ENCODE measurements at places on chromosomes 5 and 9. TPM values are rescaled to one million over a fixed set of nuclear protein-coding genes. Genes with fewer than 3 reads are reported as not detected.
A peak's percentile ranks its signal among the peaks of the same experiment; 100 is the strongest.

Gene DDX4
- total RNA-seq: not detected

Gene SMC2
- total RNA-seq: 9.5 TPM

Gene LCN1
- not detected for total RNA-seq

Gene PTGR1
- total RNA-seq: 43.5 TPM

Gene RABL6
- total RNA-seq: 46.9 TPM

Gene NEUROG1
- total RNA-seq: not detected

DNA sequence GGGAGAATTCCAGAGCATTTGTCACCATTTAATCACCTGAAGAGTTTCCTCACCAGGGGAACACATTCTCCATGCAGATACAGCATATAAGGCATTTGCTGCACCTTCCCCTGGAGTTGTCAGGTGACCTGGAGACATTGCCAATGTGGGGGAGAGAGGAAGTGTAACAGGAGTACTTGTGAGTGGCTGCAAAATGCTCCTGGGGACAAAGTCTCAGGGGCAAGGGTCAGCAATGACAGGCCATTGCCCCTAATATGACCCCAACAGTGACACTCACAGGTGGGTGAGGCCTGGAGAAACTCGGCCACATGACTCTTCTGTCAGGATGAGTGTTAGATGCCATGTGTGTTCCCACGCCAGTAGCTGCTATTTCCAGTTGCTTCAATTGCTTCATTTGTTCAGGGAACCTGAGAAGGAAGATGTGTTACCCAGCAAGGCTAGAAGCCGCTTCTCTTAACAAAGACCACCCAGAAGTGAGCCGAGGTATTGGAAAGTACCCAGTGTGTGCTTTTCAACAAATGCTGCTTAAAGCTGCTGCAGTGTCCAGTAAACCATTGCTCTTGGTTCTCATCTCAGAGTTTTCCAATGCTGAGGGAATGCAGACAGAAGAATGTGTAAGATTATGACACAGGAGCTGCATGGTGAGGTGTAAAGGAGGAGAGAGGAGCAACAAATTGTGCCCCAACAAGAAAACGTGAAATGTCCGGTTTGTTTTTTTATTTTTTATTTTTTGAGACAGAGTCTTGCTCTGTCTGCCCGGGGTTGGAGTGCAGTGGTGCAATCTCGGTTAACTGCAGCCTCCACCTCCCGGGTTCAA lies 128.2 kb upstream of the SLC44A1 start:
- no peak for DNase-seq

GRCh38 chr9:15967068-15967467 lies 414.2 kb downstream of the CCDC171 start:
- no peak for DNase-seq

DNA sequence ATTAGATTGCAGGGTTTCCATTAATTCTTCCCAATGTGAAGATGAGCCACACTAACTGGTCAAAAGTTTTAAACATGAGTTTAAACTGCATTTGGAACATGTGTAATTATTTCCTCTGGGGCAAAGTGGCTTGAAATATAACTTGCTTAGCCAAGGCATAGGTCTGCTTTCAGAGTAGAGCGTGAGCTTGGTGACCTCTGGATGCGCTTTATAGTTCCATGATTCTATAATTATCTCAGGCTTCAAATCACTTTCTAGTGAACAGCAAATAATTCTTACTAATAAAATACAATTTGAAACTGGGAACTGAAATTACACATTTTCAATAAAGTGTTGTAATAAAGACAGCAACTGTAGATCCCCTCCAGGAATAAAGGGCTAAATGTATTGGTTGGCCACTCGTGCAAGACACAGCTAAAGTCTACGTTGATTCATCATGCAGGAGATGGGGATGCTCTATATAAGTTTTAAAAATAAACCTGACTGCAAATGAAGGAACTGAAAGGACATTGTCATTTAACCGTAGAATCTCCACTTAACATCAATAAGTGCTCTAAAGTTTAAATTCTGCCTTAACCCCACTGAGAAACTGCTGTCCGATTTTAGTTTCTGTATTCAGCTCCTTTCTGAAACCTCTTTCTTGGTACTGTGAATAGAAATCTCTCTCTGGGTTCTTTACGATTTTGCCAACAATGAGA lies 460.0 kb downstream of the PSAT1 start:
- DNase-seq: no peak

- no peak for DNase-seq
These were observed 199.5 kb upstream of the CLINT1 start for GRCh38 chr5:158058208-158059120.

GRCh38 chr5:107518616-107519015 lies 152.1 kb downstream of the EFNA5 start:
- no peak for DNase-seq

DNA sequence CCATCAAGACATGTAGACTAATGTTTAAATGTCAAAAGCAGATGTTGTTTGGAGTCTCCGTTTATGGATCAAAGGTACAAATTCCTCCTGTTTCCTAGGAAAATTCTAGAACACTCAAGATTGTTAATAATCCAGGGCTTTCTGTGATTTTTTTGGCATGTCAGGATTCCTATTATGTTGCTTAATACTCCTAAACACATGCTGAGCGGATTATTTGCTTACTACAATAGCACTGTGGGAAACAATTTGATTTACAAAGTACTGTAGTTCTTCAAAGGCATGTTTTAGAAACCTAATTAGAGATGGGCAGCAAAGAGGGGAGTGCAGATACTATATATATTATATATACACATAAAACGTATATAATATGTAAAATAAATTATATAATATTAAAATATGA lies 19.0 kb upstream of the SCAMP1 start:
- no peak for DNase-seq

- peak; percentile 15 for DNase-seq
These were observed 64.6 kb upstream of the FCN1 start for GRCh38 chr9:134982311-134982710.

GRCh38 chr5:151577566-151577965 lies 13.6 kb downstream of the FAT2 start:
- no peak for DNase-seq

- no peak for DNase-seq
These were observed 28.2 kb upstream of the NCS1 start for GRCh38 chr9:130143958-130144366.

GRCh38 chr5:33524476-33524875 lies 83.7 kb downstream of the TARS1 start:
- DNase-seq: no peak

DNA sequence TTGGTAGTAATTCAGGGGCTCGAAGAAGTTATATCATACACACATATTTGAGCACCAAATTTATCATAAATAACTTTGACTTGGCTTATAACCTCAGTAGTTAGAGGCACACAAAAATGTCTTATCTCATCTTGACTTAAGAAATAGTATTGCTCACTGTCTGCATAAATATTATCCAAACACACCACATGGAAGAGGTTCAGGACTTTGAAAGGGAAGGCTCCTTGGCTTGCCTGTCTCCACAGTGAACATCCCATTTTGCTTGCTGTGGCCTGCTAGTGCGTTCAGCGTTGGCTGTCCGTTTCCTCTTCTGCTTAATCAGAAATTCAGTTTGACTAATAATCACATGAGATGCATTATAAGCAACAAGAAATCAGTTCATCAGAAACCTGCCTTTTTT lies 13.9 kb downstream of the GRXCR2 start:
- no peak for DNase-seq

DNA sequence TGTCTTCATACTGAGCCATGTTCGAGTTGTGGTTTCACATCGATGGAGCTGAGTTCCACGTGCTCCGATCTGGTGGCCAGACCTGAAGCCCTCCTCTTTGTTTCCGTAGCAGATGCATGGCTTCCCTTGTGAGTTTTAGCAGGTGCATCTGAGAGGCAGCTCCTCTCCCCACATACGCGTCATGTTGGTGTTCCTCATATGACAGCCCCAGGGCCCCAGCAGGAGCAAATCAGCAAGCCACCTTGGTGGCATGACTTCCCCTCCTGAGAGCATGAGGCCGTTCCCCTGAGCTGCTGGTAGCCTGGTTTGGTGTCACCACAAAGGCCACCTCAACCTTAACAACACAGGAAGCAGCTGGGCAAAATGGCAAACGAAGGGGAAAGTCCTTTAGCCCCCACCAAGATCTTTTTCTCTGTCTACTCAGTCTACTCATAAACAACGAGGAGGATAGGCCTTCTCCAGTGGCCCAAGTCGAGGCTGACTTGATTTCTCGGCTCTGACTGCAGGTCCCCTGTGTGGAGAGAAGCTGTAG lies 5.9 kb downstream of the CYFIP2 start:
- no peak for DNase-seq

GRCh38 chr5:95907740-95908706 lies 53.6 kb downstream of the ELL2 start:
- no peak for DNase-seq

DNA sequence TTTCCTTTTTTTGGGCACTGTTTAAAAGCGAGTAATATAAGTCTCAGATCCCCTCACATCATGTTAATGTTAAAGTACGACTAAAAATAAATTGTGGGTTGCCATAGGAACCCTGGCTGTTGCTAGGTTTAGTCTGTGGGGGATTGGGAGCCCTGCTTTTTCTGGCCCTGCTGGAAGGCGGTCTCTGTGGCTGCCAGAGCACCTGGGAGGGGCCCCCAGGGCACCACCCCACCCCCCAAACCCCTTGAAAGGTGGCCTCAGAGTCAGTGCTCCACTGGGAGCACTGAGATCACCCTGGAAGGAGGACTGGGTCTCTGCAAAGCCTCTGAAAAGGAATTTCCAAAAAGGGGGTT lies 66.2 kb upstream of the NEURL1B start:
- no peak for DNase-seq

- no peak for DNase-seq
These were observed 20.9 kb upstream of the ADAM19 start for GRCh38 chr5:157596487-157596886.

GRCh38 chr9:107118863-107119624 lies 164.0 kb upstream of the RAD23B start:
- no peak for DNase-seq

DNA sequence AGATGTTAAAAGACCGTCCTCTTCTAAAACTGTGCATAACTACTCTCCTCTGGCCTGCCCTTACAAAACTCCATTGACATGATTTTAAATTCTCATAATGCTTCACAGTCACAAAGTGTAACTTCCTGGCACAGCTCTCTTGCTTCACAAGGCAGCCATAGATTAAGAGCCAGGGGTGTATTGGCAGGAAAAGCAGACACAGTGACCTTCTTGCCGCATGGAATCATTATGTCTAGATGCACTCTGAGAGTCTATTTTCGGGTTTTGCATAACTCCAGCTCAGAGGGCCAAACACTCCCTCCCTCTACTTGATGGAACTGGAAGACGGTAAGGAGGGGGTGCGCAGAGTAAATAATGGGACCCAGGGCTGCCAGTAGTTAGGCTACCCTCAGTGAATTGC lies 110.1 kb downstream of the MARCHF3 start:
- DNase-seq: no peak

GRCh38 chr5:84354101-84354500 lies 30.6 kb downstream of the EDIL3 start:
- DNase-seq: no peak

GRCh38 chr5:178984145-178985072 lies 10.7 kb downstream of the GRM6 start:
- no peak for DNase-seq

DNA sequence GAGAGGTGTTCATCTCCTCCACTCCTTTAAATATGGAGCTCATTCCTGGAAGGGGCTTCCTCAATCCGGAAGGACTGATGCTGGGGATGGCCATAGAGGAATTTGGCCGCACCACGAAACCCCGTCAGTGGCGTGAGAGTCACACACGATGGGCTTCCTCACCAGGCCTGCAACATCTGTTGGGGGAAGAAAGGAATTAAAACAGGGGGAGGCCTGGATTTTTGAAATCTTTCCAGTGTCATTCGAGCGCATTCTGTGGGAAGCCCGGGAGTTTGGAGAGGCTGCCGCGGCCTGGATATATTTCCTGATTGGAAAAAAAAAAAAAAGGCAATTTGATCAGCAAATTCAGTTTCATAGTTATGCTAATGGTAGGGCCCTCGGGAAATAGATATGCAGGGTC lies 76.3 kb upstream of the ORM1 start:
- DNase-seq: no peak

Data from sciatic nerve (tissue), 2 donors.